ENCODE measurements at places on chromosomes 4 and X.

DNA sequence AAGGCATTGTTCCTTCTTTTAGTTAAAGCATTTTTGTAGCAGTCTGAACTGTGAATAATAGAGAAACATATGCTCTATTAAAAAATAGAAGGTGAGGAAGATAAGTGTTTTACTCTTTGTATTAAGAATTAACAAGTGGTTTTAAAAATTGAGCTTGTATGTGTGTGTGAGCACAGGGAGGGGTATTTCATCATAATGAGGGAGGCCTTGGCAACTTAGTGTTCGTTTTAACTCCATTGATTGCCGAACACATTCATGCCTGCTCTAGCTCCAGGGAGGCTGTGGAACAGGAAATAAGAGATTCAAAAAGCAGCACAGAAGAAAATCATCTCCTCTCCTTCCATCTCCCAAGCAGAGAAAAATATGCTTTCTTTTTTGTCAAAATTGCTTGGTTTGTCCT lies 14.8 kb downstream of the SHROOM3 start:
- DNase-seq = no peak

GRCh38 chrX:39716401-39716800 lies 381.4 kb downstream of the BCOR start:
- DNase-seq = no peak

DNA sequence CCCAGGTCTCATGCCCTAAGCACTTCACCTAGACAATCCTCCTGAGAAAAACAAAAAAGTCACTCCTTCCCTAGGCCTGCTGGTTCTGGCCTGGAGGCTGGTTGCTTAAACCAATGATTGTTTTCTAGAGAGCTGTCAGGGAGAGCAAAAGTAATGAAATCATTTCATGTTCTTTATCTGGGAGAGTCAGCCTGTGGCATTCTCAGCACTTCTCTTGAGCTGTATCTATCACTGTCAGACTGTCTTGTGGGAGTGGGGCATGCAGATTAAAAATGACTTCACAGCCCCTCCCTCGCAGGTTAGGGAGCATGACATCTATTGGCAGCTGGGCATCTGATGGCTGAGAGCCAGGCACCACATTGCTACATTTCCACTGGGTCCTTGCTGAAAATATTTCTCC lies 20.4 kb upstream of the TMEM154 start:
- DNase-seq = no peak

GRCh38 chr4:780716-781492 lies 45.0 kb downstream of the CPLX1 start:
- no peak for DNase-seq

GRCh38 chrX:53716328-53717088 lies 30.0 kb upstream of the HUWE1 start:
- DNase-seq = no peak

- no peak for DNase-seq
Observed at GRCh38 chr4:85928775-85929591, 430.9 kb downstream of the MAPK10 start.

DNA sequence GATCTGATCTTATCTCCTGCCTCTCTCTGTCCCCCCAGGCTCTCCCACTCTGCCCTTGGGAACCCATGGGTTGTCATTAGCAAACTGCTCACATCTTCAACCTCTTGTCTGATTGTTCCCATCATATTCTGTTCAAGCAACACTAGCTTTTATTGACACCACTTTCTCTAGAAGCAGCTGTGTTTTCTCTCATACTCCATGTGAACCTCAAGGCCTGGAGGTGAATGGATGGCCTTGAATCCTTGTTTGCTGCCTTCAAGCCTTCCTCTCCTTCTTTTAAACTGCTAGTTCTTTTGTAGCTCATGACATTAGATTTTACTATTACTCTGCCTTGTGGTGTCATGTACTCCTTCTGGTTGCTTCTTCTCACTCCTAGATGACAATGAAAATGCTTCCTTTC lies 149.5 kb upstream of the WDFY3 start:
- no peak for DNase-seq

DNA sequence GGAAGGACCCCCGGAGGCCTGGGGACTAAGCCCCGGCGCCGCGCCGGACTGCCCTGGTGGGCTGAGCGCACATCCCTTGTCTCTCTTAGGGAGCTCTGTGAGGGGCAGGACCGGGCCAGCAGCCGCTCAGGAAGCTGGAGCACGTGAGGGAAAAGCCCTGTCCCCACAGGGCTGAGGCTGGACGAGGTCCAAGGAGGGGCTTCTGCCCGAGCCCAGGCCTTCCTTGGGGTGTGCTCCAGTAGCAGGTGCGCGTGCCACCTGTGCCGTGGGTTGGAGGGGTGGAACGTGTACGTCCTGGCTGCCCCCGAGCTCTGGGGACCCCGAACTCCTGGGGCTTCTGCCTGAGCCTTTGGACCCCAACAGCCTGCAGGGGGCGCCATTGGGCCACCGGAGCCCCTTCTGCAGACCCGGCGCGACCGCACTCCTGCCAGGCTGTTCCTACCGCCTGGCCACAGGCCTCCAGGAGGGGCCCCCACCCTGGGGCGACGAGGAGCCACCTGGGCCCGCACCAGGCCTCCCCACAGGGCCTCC lies 27.2 kb downstream of the TACC3 start:
- peak; percentile 74 for DNase-seq

GRCh38 chrX:11081511-11081910 lies 29.6 kb upstream of the HCCS start:
- no peak for DNase-seq

DNA sequence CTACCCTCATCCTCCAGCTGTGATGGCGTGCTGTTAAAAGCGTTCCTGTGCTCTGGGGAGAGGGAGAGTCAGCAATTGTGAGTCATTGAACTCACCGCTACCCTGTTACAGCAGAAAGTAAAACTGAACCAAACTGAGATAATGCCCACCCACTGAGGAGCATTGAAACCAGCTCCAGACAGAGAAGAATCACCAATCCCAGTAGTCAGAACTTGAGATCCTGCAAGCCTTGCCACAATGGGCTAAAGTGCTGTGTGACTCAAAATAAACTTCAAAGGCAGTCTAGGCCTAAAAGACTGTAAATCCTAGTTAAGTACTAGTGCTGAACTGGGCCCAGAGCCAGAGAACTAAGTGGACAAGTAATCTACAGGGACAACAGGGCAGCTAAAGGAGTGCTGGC lies 1394.2 kb upstream of the DIAPH2 start:
- DNase-seq = peak; percentile 22

DNA sequence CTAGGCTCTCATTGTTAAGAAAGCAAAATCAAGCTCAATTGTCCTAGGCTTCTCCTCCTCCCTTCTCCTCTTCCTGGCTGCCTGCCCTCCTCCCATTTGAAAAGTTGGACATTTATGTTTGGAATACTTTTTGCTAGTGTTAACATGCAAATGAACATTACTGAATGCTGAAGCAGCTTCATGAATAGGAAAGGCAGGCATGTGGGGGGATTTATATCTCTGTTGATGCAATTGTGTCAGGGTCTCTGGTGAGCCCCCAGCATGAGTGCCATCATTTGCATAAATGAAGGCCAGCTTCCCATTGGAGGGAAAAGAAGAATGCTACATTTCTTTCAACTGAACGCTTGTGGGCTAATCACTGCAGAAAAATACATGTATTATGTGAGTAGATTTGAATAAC lies 160.1 kb upstream of the NDST3 start:
- DNase-seq = no peak

- DNase-seq = no peak
Observed at GRCh38 chr4:12446657-12447185, 1018.0 kb upstream of the HS3ST1 start.

- no peak for DNase-seq
Observed at GRCh38 chr4:19030536-19030935, 1009.0 kb upstream of the LCORL start.

- DNase-seq = no peak
Observed at GRCh38 chr4:23039818-23040217, 347.1 kb downstream of the GBA3 start.

GRCh38 chrX:111854556-111855490 lies 21.2 kb upstream of the TRPC5OS start:
- DNase-seq = no peak

- no peak for DNase-seq
Observed at GRCh38 chr4:98491899-98492559, 166.4 kb downstream of the TSPAN5 start.

DNA sequence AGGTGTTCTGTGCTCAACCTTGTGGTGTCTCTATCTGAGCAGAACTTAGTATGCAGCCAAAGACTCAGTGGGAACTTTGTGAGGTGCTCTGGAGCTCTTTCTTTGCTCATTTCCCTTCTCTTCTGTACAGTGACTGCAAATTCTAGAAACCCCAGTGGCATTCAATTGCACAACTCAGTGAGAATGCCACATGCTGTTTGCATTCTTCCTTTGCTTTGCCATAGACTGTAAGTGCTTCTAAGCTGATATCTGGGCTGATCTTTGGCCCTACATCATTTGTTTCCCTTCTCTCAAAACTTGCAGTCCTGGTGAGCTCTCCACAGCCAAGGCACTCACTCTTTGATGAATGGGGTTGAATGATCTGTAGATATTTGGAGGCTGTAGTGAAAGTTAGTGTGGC lies 7.0 kb downstream of the PNMA3 start:
- no peak for DNase-seq
